ENCODE measurements at places on chromosomes 3 and 15.
A peak's percentile ranks its signal among the peaks of the same experiment; 100 is the strongest.

DNA sequence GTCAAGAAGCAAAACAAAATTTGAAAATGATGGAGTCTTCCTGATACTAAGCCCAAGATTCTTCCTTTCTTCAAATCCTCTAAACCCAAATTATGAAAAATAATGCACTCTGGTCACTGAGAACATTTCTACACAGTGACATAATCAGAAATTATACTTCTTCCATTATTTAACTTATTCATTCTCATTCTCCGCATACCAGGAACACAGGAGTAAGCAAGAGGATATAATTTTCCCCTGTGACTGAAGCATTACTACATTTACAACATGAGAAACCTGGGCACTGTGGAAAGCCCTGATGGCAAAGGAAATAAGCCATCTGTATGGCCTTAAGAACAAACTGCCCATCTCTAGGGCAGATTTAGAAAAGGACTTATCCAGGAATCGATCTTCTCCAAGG, 47.0 kb downstream of the EXD1 start:
- DNase-seq, result peak; percentile 62

- DNase-seq, result no peak
These were observed 37.5 kb downstream of the FEM1B start for GRCh38 chr15:68315035-68315434.

- peak; percentile 75 for DNase-seq
These were observed 80.2 kb downstream of the LPP start for GRCh38 chr3:188234132-188234531.

DNA sequence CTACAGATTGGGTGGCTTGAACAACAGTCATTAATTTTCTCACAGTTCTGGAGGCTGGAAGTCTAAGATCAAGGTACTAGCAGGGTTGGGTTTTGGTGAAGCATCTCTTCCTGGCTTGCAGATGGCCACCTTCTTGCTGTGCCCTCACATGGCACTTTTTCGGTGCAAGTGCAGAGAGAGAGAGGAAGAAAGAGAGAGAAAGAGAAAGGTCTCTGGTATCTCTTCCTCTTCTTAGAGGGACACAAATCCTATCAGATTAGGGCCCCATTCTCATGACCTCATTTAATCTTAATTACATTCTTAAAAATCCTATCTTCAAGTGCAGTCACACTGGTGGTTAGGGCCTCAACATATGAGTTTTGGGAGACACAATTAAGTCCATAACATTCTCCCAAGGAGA, 167.1 kb downstream of the NFKBIZ start:
- DNase-seq, result no peak

DNA sequence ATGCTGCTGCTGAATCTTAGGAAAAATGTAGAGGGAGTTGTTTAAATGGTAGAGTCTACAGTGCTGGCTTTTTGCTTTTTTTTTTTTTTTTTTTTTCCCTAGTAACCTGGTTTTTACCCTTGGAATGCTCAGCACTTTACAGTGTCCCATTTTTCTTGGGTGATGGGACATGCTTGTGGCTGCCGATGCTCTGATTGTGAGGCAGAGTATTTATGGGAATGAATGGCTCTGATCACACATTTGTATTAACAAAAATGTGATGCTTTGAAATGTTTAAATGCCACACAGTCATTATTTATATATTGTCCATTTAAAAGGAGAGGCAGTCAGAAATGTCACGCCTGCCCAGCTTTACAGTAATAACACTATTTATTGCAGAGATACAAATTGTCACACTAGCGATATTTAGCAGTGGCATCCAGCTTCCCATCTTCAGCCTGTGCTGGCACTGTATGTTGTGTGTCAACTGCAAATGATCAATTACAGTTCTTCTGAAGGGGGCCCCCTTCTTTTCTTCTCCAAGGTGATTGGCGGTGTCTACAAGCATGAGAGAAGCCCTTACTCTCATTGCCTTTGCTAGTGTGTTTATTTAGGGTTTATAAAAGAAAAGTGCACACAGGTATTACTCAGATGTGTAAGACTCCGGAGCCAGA, 30.9 kb upstream of the IGF1R start:
- no peak for DNase-seq

DNA sequence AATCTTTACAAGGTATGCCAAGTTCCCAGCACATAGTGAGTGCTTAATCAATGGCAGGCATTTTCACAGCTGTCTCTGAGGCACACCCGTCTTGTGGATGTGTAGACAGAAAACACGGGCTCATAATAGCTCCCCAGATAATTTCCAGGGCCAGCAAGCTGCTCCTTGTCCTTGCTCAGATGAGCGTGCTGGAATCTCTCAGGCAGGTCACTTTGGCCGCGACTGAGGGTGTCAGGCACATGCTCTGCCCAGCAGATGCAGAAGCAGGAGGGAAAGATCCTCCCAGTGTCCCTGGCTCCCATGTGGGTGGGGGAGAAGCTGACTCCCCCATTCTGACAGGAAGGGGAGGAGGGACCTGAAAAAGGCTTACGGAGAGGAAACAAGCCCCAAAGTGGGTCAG, 35.6 kb upstream of the SLC6A1 start:
- no peak for DNase-seq

DNA sequence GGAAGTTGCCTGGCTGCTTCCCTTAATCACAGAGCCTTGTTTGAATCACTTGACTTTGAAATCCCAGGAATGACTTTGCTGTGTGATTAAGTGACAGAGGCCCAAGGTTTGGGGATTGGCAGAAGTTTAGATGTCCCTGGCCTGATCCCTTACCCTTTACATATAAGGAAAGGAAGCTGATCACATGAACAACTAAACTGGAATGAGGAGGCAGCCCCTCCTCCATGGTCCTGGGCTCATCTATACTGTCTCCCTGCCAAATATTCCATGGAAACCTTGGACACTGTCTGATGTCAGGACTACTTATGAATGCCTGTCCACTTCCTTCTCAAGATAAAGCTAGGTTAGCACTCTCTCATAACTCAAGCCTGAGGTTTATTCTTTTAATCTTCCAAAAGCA, 181.3 kb upstream of the CTDSPL start:
- no peak for DNase-seq

DNA sequence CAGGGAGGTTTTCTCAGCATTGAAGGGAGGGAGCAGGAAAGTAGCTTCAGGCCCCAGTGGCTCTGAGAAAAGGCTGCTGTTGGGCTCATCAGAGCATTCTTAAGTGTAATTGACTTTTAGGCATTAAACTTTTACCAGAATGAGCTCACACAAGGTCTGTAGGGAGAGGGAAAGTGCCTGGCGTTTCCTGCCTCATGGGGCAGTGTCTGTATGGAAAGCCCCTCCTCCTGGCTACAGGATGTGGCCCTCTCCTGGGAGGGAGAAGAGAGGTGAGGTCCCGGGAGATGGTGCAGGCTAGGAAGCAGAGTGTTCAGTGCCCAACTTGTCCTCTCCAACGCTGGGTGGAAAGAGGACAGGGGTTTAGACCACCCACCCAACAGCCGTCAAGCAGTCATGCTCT, 21.3 kb upstream of the SCN10A start:
- no peak for DNase-seq

GRCh38 chr3:189334064-189334920, 162.5 kb downstream of the TPRG1 start:
- DNase-seq, result no peak

- peak; percentile 42 for DNase-seq
These were observed 103.1 kb downstream of the HCN4 start for GRCh38 chr15:73265536-73266153.

GRCh38 chr3:129994883-129995559, 20.5 kb downstream of the TRH start:
- DNase-seq, result no peak

DNA sequence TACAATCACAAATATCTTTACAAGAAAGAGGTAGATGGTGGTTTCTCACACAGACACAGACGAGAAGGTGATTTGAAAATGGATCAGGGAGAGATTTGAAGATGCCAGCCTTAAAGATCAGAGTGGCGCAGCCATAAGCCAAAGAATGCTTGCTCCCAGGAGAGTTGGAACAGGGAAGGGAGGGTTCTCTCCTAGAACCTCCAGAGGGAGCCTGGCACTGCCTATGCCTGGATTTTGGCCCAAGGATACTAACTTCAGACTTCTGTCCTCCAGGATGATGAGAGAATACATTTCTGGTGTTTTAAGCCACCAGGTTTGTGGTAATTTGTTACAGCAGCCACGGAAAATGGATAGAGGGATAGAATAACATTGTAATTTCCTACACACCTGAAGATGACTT, 279.1 kb downstream of the FAM43A start:
- DNase-seq, result no peak

- DNase-seq, result no peak
These were observed 166.9 kb downstream of the SUCNR1 start for GRCh38 chr3:152040319-152040718.

DNA sequence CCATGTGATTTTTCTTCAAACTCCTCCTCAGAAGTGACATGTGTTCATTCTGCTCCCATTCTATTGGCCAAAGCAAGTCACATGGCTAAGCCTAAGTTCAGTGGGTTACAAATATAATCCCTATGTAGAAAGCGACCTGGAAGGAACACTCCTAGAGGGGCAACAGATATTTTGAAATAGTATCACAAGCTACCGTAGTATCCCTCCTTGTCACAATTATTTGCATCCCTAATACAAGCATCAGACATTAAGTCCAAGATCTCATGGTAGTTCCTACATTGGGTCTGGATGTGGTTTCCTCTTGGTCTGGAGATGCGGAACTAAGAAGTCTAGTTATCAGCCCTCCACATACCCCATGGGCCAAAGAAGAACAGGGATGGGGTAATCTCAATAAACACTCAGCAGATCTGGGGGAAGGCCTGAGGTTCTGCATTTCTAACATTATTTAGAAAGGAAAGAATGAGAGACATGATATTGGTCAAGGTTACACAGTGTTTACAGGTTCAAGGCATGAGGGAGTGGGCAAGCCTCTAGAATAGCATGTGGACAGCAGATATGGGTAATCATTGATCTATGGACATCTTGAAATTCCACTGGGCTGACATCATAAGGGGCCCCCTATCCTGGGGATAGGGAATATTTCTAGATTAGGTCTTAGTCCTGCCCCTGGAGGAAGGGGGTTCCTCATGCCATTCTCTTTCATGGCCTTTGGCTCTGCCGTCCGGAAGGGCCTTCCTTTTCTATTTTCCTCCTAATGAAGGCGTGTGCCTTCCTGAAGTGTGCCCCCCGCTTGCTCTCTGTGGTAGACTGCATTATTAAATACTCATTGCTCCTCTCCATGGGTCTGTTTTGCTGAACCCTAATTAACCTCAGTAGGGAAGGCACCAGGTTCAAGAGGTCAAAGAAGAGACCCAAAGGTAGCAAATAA, 17.8 kb upstream of the ABHD2 start:
- no peak for DNase-seq

GRCh38 chr3:143565951-143566350, 282.3 kb downstream of the SLC9A9 start:
- DNase-seq, result no peak

Measured in EL (cell line).